ENCODE measurements at places on chromosomes 13 and 19.

DNA sequence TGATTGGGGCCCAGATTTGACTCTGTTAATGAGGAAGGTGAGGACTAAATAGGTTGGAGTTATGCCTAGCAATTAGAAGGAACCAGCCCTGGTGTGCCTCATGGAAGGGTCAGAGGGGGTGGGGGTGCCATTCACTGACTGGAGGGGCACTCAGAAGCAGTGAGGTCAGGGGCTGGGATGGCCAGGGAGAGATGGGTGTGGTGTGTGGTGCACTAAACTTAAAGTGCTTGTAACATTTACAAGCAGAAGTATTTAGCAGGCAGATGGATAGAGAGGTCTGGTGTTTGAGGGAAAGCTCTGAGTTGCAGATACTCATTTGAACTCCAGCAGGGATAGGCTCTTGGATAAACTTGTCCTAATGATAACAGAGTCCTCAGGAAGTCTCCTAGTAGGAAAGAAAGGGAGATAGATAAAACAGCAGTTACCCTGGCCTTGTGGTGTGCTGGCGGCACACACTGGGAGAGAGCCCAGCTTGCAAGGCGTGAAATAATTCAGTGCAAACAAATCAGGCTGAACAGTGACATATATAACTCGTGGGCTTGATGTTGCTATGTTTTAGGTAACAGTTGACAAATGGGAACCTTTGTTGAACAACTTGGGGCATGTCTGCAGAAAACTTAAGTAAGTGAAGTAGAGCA, 20.0 kb upstream of the UPF3A start:
- no peak for DNase-seq

- DNase-seq = no peak
These were observed 72.5 kb downstream of the RAP2A start for GRCh38 chr13:97506511-97506910.

GRCh38 chr19:57249329-57249728, 8.9 kb downstream of the ZNF805 start:
- no peak for DNase-seq

DNA sequence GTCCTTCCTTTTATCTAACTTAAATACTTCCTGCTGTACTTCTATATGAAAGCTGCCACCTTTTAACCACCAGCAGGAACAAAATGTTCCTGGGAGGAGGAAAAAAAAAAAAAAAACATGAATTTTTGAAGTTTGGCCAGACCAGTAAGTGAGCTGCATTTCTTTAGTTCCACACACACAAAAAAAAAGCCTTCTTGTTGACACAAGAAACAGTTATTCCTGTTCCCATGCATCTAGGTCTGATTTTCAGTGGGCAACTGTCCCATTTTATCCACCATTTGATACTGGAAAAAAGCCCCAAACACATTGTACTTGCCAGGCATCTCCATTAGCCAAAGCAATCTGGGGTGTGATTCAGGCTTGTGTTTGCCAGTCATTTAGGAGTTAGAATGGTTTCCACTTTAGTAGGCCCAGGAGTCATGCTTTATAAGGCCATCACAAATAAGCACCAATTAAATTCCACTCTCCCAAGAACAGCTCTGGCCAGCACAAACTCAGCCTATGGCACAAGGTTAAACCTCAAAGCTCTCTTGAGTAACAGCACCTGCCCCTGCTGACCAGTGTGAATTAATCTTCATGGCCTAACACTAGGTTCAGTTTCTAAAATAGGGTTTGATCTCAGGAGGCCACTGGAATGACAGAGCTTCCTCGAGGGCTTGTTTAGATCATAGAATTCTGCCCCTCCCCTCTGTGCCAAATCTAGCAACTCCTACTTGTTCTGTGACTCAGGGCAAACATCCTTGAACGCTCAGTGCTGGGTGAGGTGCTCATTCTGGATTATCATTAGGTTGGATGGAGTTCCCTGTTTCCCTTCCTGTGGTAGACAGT, 67.1 kb downstream of the NUFIP1 start:
- no peak for DNase-seq

- peak; percentile 44 for DNase-seq
These were observed 9.8 kb upstream of the ARRDC2 start for GRCh38 chr19:17997969-17998826.

DNA sequence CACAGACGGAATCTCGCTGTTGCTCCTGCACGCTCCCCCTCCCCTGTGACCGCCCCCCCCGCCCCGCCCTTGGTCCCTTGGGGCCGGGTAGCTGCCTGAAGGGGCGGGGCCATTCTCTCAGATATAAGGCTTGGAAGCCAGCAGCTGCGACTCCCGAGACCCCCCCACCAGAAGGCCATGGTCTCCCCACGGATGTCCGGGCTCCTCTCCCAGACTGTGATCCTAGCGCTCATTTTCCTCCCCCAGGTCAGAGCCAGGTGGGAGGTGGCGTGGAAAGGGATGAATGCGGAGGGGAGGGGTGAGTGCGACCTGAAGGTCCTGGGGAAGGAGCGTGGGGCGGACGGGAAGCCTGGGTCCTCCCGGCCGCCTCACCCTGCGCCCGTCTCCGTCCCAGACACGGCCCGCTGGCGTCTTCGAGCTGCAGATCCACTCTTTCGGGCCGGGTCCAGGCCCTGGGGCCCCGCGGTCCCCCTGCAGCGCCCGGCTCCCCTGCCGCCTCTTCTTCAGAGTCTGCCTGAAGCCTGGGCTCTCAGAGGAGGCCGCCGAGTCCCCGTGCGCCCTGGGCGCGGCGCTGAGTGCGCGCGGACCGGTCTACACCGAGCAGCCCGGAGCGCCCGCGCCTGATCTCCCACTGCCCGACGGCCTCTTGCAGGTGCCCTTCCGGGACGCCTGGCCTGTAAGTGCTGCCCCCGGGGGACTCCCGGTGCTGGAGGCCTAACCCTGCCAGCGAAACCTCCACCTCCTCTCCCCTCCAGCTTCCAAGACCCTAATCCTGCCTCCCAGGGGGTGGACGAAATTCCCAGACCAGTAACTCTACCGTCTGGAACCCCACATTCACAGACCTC, at the start of gene DLL3:
Gene DLL3 (plus strand): TSS at position 150 of the 845 bp plus-strand sequence. CDS start 28 bp downstream, at position 178.
- peak; percentile 53 for DNase-seq

GRCh38 chr13:101739382-101740178, 287.1 kb downstream of the ITGBL1 start:
- no peak for DNase-seq

DNA sequence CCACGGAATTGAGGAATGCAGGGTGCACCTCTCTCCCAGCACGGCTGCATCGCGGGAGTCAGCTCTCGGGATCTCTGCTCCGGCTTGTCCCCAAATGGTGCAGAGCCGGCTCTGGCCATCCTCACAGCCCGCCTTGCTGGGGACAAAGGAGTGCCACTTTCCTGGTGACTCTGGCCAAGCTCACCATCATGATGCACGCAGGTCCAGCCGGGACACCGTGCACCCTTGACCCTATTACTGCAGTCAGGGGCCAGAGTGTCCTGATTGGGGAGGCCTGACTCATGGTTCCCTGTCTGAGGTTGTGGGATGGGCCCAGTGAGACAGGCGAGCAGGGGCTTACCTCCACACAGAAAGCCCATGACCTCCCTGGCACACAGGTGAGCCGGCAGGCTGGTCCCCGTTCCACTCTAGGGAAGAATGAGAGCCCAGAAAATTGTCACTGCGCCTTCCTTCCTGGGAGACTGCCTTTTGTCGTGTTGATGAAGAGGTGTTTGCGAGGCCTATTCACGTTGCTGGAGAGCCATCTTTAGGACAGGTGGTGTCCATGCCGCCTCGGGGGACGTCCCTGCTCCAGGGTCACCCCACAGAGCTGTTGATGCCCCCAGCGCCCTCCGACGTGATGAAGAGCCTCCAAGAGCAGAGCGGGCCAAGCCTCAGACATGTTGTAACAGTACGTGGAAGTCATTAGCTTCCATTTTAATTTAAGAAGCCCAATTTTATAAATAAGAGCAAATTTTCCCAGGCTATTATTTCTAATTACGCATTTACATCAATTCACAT, 18.5 kb upstream of the VSTM2B start:
- DNase-seq = no peak

GRCh38 chr19:33227242-33227650, 1.6 kb upstream of the SLC7A10 start:
- DNase-seq = no peak

GRCh38 chr19:37845932-37846331, 60.5 kb downstream of the WDR87 start:
- no peak for DNase-seq

- no peak for DNase-seq
These were observed 33.0 kb downstream of the GPR12 start for GRCh38 chr13:26727633-26728032.

DNA sequence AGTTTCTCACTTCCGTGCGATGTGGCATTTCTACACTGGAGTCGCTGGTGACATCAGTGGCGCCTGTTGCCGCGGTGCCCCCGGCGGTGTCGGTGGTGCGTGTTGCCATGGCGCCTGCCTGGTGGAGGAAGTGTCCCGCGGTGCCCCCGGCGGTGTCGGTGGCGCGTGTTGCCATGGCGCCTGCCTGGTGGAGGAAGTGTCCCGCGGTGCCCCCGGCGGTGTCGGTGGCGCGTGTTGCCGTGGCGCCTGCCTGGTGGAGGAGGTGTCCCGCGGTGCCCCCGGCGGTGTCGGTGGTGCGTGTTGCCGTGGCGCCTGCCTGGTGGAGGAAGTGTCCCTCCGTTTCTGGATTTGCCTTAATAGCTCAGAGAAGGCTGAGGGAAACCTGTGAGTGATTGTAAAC, 127.6 kb downstream of the KDM4B start:
- DNase-seq = no peak

- DNase-seq = peak; percentile 85
These were observed at the start of gene DHPS for GRCh38 chr19:12681074-12681987. Gene DHPS, minus strand, starts transcription at chr19:12681880. Its CDS starts 114 bp downstream, at chr19:12681766.

DNA sequence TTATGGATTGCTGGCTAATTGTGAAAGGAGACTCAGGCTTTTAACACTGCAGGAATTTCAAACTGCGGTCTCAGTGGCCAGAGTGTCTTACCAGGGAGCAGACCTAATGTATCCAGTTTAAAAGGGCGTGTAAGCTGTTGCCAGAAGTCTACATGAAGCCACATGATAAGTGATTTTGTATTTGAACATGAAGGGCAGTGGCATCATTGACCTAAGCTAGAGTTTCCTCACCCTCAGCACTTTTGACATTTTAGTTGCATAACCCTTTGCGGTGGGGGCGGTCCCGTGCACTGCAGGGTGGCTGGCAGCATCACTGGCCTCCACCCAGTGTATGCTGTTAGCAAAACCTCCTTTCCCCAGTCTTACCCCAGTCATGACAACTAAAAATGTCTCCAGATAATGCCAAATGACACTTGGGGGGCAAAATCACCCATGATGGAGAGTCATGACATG, 23.7 kb upstream of the GPR18 start:
- no peak for DNase-seq

DNA sequence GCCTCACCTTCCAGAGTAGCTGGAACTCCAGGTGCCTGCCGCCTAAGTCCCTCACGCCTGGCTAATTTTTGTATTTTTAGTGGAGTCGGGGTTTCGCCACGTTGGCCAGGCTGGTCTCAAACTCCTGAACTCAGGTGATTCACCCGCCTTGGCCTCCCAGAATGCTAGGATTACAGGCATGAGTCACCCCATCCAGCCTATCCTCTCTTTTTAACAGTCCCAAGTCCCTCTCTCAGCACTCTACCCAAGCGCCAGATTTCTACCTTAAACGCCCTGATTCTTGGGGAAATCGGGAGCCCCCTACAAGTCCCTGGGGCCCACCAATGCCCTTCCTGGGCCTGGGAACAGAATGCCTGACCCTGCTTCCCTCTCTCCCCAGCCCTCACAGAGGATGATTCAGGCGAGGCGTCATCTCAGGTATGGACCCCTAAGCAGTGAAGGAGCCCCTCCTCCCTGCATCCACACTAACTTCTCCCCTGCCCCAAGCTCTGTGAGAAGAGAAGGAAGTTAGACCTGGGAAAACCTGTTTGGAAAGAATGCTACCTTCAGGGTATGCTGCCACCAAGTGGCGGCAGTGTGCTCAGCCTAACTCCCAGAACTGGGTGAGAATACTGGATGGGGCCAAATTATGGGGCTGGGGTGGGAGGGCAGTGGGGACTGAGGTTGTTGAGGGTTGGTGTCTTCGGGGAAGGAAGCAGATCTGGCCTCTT, 20.8 kb upstream of the EBI3 start:
- DNase-seq = no peak

GRCh38 chr19:5028229-5028886, 59.4 kb downstream of the KDM4B start:
- DNase-seq = no peak

- DNase-seq = no peak
These were observed 5.9 kb downstream of the PRR36 start for GRCh38 chr19:7868326-7868670.

GRCh38 chr19:50356691-50357177, 8.7 kb downstream of the NAPSA start:
- DNase-seq = no peak

DNA sequence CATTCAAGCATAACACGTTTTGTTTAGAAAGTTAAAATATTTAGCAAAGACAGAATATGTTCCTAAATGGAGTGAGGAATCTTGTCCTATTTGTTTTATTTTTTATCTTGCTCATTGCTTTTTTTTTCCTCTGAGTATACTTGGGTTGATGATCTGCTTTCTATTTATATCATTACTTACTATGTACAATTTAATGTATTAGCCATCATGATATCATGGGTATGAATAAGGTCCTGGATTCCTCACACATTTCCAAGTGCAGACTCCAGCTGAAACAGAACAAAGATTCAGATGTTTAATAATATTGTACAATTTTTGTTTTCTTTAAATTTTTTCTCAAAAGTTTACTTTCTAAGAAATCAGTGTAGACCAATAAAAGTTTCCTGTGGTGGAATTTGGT, 388.2 kb downstream of the GPC6 start:
- DNase-seq = no peak

GRCh38 chr13:112761701-112762689, 72.2 kb downstream of the ATP11A start:
- no peak for DNase-seq

DNA sequence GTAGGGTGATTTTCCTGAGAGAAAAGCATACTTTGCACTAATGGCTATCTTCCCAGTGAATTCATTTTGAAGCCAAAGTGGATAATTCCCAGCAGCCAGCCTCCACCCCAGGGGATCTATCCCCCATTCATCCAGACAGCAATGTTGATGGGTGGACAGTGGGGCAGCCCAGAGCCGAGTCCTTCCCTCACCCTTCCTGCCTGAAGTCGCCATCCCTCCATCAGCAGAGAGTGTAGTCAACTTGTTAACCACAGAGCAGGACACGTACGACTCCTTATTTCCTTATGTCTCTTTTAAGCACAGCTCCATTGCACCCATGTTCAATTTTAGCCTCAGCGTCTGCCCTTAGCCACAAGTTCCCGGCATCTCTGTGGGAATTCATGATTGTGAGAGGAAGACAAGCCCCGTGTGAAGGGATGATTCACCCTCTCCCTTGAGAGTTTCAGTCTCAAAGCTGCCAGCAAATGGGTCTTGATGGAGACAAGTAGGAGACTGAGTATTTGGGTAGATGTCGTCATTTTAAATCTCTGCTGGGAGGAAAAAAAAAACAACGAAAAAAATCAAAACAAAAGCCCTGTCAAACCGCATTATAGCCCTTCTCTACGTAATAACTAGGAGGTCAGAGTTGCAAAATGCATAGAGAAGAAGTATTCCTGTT, 58.3 kb upstream of the MEDAG start:
- no peak for DNase-seq

GRCh38 chr19:33430674-33431277, 57.3 kb downstream of the CEBPG start:
- DNase-seq = peak; percentile 83

All from endothelial cell (in vitro differentiated cells).